Urinary bladder (tissue), 4 donors: ENCODE measurements at places on chromosomes 16 and 17. TPM values are rescaled to one million over a fixed set of nuclear protein-coding genes. Genes with fewer than 3 reads are reported as not detected.

The KRTAP4-16 gene
- polyA plus RNA-seq = not detected

The TMEM235 gene
- polyA plus RNA-seq = not detected

The AANAT gene
- not detected for polyA plus RNA-seq

The TBC1D3I gene
- polyA plus RNA-seq = not detected

DNA sequence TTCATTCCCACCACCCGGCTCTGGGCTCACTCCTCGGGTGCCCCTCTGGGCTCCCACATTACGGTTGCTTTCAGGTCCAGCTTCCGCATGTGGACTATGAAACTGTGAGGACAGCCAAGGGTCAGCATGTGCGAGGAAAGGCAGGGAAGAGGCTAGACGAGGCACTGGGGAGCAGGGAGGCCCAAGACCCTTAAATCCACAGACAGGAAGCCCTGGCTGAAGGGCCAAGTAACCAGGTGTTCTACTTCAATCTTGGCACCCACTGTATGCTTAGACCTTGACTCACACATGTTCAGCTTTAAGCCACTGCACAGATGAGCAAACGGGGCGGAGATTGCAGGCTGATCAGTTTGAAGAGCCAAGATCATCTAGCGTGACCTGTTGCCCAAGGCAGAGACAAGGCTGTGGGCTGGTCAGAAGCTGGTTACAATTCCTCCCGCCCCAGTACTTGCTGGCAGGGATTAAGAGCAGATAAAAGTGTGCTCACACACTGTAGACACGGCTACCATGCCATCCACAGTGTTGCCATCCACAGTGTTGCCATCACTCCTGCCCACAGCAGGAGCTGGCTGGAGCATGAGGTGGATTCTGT is at the start of gene CES4A:
Gene CES4A (plus strand): TSS at position 393 of the 592 bp plus-strand sequence. CDS start 184 bp downstream, at position 577.
- no peak for DNase-seq

- no peak for DNase-seq
These were observed 2.5 kb downstream of the VAMP2 start for GRCh38 chr17:8160224-8160577.

DNA sequence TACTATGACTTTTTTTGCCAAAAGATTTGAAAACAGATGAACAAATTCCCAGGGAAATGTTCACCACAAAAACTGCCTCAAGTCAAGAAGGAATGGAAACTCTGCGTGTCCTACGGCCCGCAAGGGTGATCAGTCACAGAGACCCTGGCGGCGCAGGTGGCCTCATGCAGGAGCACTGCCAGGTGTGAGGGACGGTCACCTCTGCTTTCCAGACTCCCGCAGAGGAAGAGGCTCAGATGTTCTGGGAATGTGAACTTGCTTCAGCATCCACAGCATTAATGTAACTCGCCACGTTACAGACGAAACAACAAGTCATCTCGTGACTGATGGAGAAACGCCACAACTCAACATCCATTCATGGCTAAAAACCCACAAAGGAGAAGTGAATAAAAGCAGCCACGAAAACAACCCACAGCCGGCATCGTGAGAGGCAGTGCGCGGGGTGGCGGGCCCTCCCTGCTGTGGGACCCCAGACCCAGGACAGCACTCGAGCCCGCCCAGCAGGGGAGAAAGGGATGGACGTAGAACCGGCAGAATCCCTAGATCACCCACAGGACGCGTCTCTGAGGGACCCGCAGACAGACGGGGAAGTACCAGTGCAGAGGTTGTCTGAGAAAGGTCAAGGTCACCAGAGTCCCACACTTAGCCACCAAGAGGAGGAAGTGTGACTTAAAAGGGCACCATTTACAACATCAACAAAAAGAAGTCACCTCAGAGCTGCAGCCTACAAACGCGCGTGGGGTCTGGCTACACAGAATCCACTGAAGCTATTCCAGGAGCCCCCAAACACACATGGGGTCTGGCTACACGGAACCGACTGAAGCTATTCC is 76.9 kb upstream of the GNG13 start:
- DNase-seq = no peak

DNA sequence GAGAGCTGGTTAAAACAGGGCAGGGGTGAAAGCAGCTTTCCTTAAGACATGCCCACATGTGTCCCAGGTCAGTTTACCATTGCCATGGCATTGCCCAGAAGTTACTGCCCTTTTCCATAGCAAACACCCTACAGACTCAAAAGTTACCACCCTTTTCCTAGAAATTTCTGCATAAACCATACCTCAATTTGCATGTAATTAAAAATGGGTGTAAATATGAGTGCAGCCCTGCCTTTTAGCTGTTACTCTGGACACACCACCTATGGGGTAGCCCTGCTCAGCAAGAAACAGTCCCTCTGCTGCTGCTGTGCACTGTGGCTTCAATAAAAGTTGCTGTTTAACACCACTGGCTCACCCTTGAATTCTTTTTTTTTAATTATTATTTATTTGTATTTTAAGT is 168.5 kb upstream of the C16orf82 start:
- no peak for DNase-seq

DNA sequence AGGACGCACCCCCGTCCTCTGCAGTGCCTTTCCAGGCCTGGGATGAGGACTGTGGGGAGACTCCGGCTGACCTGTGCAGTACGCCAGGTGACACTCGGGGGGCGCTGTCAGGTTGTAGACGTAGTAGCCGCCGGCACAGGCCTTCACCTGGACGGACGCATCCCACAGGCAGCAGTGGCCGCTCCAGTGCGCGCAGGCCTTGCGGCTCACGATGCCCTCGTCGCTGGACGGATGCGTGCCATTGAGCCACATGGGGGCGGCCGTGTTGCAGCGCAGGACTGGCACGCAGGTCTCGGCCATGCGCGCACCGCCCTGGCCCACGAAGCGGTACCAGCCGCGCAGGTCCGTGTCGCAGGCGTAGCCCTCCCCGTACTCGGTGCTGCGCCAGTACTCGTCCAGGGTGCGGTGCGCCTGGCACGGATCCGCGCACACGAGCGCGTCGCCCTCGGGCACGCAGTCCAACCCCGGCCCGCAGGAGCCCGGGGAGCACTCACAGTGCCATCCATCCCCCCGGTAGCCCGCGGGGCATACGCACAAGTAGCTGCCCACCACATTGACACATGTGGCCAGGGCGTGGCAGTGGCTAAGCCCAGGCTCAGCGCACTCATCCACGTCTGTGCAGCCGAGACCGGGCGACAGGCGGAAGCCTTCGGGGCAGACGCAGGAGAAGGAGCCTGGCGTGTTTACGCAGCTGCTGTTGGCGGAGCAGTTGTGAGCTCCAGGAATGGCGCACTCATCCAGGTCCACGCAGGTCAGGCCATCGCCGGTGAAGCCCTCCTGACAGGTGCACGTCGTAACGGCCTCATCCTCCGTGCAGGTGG is 3.9 kb downstream of the UMOD start:
- DNase-seq = no peak

DNA sequence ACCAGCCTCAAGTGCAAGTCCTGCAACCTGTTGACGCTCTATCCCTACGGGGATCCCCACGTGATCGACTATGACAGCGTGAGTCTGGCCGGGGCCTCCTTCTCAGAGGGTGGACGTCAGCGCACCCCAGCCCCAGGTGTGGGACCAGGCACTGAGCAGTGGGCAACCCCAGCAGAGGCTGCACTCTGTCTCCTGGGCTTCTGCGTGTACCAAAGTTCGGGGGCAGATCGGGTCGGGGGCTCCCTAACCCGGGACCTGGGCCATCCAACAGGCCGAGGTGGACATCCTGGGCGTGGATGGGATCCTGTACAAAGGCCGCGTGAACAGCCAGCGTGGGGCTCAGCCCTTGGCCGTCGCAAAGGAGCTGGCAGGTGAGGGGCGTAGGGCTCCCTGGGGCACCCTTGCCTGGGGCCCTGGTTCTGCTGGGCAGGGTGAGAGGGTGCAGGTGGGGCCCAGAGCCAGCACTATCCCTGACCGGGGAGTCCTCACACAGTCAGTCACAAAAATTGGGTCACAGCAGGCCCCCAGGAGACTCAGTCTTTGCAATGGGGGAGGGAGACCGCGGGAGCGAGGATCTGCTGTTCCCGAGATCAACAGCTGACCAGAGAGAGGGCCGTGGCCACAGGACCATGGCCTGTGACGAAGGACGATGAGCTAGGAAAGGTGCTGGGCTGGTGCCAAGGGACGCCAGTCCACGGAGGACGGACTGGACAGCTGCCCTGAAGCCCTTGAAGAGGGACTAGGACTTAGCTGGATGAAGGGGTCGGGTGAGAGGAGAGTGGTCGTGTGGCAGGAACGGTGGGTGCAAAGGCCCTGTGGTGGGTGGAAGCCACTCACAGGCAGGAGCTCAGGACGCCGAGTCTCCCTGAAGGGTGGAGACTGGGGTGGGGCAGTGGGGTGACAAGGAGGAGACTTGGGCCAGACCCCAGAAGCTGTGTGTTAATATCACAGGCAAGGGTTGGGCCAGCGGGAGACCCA is 20.0 kb downstream of the UBALD1 start:
- no peak for DNase-seq

DNA sequence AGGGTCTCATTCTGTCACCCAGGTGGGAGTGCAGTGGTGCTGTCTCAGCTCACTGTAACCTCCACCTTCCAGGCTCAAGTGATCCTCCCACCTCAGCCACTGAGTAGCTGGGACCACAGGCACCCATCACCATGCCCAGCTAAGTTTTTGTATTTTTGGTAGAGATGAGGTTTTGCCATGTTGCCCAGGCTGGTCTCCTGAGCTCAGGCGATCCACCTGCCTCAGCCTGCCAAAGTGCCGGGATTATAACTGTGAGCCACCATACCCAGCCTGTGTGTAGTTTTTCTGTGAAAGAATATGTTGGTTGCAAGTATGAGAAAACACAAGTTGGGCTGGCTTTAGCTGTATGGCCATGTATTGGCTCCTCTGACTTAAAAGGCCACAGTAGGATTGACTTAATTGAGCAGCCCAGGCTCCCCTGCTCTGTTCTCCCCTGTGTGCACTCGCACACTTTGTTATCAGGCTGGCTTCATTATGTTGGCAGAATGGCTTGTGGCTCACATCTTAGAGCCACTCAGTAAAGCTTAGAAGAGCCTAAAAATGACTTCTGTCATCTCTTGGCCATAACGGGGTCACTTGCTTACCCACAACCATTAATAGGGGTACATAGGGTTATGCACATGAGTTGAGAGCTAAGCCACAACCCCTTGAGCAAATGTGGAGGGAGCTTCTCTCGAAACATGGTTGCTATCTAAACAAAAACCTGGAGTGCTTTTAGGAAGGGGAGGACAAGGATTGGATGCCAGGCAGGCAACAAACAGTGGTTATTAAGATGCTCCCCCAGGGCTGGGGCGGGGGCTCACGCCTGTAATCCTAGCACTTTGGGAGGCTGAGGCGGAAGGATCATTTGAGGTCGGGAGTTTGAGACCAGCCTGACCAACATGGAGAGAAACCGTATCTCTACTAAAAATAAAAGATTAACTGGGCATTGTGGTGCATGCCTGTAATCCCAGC is 6.1 kb downstream of the HAPSTR1 start:
- no peak for DNase-seq

- DNase-seq = no peak
These were observed 44.9 kb downstream of the TMEM235 start for GRCh38 chr17:78276098-78276887.

- DNase-seq = no peak
These were observed 67.9 kb downstream of the PRMT7 start for GRCh38 chr16:68378436-68379415.

DNA sequence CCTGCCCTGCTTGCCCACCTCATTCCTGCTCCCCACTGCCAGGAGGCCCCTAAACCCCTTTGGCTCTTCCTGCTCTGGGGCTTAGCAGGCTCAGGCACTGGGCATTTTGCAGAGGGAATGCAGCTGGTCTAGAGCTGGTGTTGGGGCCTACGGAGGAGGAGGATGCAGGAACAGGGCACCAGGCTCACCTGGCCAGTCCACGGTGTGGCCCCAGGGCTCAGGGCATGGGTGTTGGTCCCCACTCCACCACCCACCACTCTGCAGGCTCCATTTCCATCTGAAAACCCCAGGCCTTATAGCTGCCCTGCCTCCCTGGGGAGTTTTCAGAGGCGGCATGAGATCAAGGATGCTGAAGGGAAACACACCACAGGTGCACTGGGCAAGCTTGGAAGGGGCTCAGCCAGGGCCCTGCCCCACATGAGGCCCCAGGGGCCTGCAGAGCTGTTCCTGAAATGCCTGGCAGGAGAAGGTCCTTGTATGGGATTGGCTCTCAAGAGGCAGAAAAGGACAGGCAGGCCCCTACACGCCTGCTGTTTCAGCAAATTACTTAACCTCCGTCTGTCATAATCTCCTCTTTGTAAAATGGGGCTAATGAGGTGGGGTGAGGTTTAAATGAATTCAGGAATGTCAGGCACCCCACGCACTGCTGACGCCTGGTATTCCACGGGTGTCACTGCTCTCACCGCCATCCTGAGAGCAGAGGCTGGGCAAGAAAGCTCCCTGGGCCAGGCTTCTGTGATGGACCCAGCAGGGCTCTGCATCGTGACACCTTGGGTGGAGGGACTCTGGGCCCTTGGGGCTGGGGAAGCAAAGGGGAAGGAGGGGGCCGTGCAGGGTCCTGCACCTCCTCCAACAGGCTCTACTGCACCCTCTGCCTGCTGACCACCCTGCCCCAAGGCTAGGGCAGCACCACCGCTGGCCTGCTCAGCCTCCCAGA is 9.3 kb downstream of the SLC47A2 start:
- DNase-seq = no peak

DNA sequence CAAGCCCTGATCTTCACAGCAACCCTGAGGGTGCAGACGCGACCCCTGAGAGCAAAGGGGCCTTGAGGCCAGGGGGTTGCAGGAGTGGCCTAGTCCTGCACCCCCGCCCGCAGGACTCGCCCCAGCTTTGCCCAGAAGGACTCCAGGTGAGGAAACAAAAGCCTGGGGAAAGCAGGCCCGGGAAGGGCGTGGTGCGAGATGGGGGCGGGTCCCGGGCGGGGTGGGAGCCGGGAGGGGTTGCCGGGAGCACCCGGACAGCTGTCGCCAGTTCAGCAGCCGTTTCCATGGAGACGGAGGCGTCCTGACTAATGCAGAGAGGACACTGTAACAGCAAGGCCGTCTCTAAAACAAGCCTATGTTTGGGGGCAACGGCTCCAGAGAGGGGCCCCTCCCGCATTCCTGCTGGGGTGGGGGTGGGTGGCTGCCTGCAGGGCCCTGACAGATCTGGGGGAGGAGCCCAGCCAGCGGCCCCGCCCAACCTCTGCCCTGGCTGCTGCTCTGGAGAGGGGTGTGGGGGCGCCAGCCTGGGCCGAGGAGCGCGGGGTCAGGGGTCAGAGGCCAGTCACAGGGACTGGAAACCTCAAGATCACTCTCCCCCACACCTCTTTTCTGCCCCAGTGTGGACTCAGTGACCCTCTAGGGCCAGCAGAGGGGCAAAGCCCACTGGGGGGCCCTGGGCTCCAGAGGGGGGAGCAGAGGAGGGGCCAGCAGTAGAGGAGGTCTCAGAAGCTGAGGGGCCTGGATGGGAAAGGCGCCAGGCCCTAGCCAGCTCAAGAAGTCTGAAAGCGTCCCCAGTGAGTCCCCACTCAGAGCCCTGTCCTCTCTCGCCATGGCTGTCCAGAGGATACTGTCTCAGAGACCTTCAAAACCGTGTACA is 3.1 kb upstream of the TPPP3 start:
- DNase-seq = peak; percentile 81

- DNase-seq = no peak
These were observed 157.6 kb downstream of the CPPED1 start for GRCh38 chr16:12646098-12646489.

DNA sequence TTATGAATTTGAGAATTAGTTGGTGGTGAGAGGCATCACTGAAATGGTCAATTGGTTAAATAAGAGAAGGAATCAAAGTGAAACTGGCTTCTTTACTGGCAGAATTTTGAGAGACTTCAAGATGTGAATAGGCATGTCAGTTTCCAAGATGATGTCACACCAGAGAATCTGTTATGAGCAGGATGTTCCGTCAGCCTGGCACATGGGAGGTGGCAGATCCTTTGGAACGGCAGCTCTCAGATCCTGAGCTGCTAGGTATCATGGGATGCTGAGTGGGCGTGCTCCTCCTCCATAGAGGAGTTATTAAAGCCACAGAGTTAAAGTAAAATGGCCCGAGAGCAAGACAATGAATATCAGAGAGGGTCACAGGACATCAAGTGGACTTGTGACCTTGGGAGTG is 444.3 kb upstream of the HSBP1 start:
- DNase-seq = no peak
